ENCODE measurements at places on chromosomes 6 and 20.

GRCh38 chr6:95681736-95682135 lies 104.4 kb downstream of the MANEA start:
- DNase-seq = no peak
- H3K27ac ChIP-seq = no peak overlapping the region
- no peaks in the 10 kb centered on the region for H3K36me3 ChIP-seq
- H3K4me1 ChIP-seq = no peaks in the 10 kb centered on the region
- no peaks in the 10 kb centered on the region for H3K27me3 ChIP-seq

DNA sequence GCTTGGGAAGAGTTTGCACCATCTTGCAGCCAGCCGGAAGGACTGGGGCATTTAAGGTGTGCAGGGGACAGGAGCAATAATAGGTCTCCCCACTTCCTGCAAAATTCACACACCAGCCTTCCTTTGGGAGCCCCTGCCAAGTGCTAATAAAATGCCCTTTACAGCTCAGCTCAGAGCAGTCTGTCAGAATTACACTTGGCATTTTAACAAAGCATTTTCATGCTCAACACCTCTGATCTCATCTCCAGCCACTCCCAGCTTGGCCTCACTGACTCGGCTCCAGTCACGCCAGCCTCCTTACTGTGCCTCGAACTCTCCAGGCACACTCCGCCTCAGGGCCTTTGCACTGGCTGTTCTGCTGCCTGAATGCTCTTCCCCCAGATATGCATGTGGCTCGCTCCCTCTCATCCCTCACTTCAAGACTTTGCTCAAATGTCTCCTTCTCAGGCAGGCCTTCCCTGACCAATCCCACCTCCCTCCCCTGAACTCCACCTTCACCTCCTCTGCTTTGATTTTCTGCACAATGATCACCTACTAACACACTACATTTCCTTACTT lies 43.7 kb downstream of the GRM4 start:
- no peak overlapping the region for H3K27ac ChIP-seq
- H3K4me3 ChIP-seq = no peak overlapping the region
- H3K27me3 ChIP-seq = no peaks in the 10 kb centered on the region

DNA sequence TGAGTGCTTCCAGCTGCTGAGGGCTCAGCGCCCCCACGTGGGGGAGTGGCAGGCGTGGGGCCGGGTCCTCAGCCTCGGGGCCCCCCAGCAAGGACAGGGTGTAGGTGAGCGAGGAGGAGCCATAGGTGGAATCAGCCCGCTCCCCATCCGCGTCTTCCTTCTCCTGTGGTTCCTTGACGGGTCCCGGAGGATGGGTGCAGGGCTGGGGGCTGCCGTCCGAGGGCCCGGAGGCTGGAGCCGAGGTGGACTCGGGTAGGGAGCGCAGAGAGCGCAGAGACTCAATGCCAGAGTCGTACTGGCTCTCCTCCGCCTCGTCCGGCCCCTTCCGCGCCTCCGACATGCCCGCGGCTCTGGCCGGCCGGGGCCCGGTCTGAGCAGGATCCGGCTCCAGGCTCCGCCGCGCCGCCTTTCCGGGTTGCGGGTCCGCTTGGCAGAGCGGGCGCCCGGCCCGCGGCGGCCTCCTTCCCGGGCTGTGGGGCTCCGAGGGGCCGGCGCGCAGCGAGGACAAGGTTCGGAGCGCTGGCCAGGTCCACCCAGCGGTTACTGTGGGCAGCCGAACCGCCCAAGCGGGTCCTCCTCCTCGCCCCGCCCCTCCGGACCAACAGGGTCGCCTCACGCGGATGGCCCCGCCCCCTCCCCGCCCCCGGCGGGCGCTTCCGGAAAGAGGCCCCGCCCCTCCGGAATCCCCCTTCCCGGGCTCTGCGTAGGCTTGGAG lies at the start of gene NFKBIE:
NFKBIE (minus strand) TSS at position 545 of the 715 bp plus-strand sequence; CDS start at position 340, 205 bp downstream.
- H3K4me3 ChIP-seq = peak within 1 kb of the TSS; percentile 85
- peaks cover 22% of the 10 kb centered on the region for H3K36me3 ChIP-seq
- no peaks in the 10 kb centered on the region for H3K27me3 ChIP-seq
- H3K4me1 ChIP-seq = peaks cover 49% of the 10 kb centered on the region
- peak; percentile 97 for DNase-seq

DNA sequence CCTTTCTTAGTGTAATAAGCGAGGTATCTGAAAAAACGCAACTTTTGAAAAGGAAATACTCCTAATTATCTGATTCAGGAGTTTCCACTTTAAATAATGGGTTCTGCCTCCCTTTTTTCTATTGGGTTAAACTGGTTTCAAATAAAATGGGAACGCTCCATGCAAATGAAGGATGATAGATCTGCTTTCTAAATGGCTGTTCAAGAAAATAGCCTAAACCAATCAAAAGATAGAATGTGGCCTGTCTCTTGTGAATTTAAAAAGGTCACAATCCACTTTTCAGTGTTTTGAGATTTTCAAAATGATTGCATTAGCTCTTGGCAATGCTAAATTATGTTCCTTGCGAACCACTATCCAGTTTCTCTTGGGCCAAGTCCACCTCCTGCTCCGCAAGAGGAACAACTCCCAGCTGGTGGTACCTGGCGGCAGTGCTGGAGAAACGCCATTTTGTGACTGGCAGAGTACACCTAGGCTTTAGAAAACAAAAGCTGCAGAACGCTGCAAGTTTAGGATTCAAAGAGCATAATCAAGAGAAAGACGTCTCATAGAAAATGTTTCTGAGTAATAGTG lies 56.7 kb downstream of the TRIM38 start:
- H3K4me3 ChIP-seq = peak overlapping the region; percentile 86
- peak overlapping the region; percentile 100 for H3K27ac ChIP-seq
- H3K36me3 ChIP-seq = no peaks in the 10 kb centered on the region
- no peaks in the 10 kb centered on the region for H3K27me3 ChIP-seq
- peak; percentile 32 for DNase-seq

DNA sequence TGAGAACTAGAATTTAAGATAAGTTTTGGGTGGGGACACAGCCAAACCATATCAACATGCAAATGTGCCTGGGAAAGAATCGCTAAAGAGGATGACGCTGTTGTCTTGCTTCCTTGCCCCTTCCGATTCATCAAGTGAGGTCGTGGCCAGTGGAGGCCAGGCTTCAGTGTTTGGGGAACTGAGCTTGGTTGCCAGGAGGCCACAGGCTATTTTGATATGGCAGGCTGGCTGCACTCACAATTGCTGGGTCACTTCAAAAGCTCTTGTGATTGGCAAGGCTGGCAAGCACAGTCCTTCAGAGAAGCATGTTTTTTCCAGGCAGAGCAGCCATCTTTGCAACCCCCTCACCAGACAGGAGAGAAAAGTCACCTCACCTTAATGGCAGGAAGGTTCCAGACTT lies 45.8 kb downstream of the SAMD5 start:
- no peak overlapping the region for H3K4me3 ChIP-seq
- H3K36me3 ChIP-seq = no peaks in the 10 kb centered on the region
- H3K4me1 ChIP-seq = no peaks in the 10 kb centered on the region
- H3K27me3 ChIP-seq = no peaks in the 10 kb centered on the region

DNA sequence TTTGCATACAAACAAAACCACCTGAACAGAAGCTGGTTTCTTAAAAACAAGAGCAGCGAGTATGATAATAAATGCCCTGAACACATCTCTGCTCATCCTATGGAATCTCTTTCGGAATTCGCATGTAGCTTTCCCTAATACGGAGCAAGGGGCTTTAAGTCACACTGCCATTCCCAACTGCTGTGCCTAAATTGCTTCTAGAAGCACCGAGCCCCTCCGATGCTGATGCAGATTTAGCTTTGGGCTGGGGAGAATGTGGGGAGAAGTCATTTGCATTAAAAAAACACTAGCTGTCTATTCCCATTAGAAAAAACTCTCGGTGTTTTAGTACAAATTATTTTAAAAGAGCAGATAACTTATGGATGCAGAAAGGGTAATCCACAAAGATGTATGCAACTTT lies 76.9 kb downstream of the CD83 start:
- H3K27ac ChIP-seq = no peak overlapping the region
- H3K4me1 ChIP-seq = no peaks in the 10 kb centered on the region
- H3K36me3 ChIP-seq = no peaks in the 10 kb centered on the region
- H3K27me3 ChIP-seq = peaks cover 5% of the 10 kb centered on the region

GRCh38 chr6:132648356-132648755 lies 10.6 kb downstream of the TAAR1 start:
- no peak overlapping the region for H3K27ac ChIP-seq
- no peak overlapping the region for H3K4me3 ChIP-seq
- no peaks in the 10 kb centered on the region for H3K36me3 ChIP-seq
- H3K4me1 ChIP-seq = no peaks in the 10 kb centered on the region
- DNase-seq = no peak
- no peaks in the 10 kb centered on the region for H3K27me3 ChIP-seq

DNA sequence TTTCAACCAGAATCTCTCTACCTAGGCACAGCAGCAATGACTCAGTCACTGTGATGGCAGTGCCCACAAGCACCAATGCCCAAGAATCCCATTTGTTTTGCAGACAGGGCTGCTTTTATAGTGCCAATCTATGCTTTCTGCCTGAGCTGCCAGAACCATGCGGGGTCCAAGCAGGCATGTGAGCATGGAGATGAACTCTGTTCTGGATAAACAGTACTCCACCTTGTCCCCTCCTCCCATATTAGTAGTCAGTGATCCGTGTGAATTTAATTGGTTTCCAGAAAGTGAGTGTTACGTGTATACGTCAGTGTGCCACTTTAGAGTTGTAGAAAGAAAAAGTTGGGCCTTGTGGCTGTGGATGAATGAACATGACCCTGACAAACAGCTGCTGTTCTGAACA lies 79.4 kb downstream of the SASH1 start:
- no peak overlapping the region for H3K4me3 ChIP-seq
- no peak overlapping the region for H3K27ac ChIP-seq
- no peaks in the 10 kb centered on the region for H3K36me3 ChIP-seq
- no peaks in the 10 kb centered on the region for H3K27me3 ChIP-seq
- no peak for DNase-seq
- no peaks in the 10 kb centered on the region for H3K4me1 ChIP-seq

GRCh38 chr20:35838205-35838604 lies 66.4 kb downstream of the PHF20 start:
- H3K4me3 ChIP-seq = no peak overlapping the region
- H3K27me3 ChIP-seq = no peaks in the 10 kb centered on the region
- DNase-seq = no peak
- peaks cover 8% of the 10 kb centered on the region for H3K36me3 ChIP-seq
- no peak overlapping the region for H3K27ac ChIP-seq

GRCh38 chr6:26215585-26216358 lies 128.5 kb downstream of the HFE start:
- peaks cover 30% of the 10 kb centered on the region for H3K4me1 ChIP-seq
- H3K27me3 ChIP-seq = no peaks in the 10 kb centered on the region
- peak overlapping the region; percentile 100 for H3K27ac ChIP-seq
- DNase-seq = no peak
- peak overlapping the region; percentile 95 for H3K4me3 ChIP-seq

- no peak overlapping the region for H3K27ac ChIP-seq
- DNase-seq = no peak
- no peaks in the 10 kb centered on the region for H3K27me3 ChIP-seq
- no peak overlapping the region for H3K4me3 ChIP-seq
- H3K36me3 ChIP-seq = no peaks in the 10 kb centered on the region
Measured at GRCh38 chr6:14665827-14666724, 548.5 kb downstream of the CD83 start.

GRCh38 chr20:50187403-50188051 lies 3.1 kb upstream of the CEBPB start:
- H3K27ac ChIP-seq = no peak overlapping the region
- H3K36me3 ChIP-seq = no peaks in the 10 kb centered on the region
- peaks cover 6% of the 10 kb centered on the region for H3K27me3 ChIP-seq
- no peak for DNase-seq
- H3K4me3 ChIP-seq = no peak overlapping the region
- peaks cover 15% of the 10 kb centered on the region for H3K4me1 ChIP-seq

- H3K4me3 ChIP-seq = no peak overlapping the region
- peaks cover 56% of the 10 kb centered on the region for H3K36me3 ChIP-seq
- no peak for DNase-seq
- peaks cover 21% of the 10 kb centered on the region for H3K4me1 ChIP-seq
- no peak overlapping the region for H3K27ac ChIP-seq
Measured at GRCh38 chr20:49281059-49281912, 3.4 kb upstream of the ZNFX1 start.

GRCh38 chr20:3658716-3659491 lies 4.3 kb downstream of the GFRA4 start:
- no peak overlapping the region for H3K4me3 ChIP-seq
- peaks cover 3% of the 10 kb centered on the region for H3K36me3 ChIP-seq
- peaks cover 31% of the 10 kb centered on the region for H3K27me3 ChIP-seq
- H3K27ac ChIP-seq = no peak overlapping the region
- no peak for DNase-seq

GRCh38 chr6:14658886-14659561 lies 541.5 kb downstream of the CD83 start:
- H3K27me3 ChIP-seq = no peaks in the 10 kb centered on the region
- no peaks in the 10 kb centered on the region for H3K36me3 ChIP-seq
- peaks cover under 1% of the 10 kb centered on the region for H3K4me1 ChIP-seq
- no peak for DNase-seq

DNA sequence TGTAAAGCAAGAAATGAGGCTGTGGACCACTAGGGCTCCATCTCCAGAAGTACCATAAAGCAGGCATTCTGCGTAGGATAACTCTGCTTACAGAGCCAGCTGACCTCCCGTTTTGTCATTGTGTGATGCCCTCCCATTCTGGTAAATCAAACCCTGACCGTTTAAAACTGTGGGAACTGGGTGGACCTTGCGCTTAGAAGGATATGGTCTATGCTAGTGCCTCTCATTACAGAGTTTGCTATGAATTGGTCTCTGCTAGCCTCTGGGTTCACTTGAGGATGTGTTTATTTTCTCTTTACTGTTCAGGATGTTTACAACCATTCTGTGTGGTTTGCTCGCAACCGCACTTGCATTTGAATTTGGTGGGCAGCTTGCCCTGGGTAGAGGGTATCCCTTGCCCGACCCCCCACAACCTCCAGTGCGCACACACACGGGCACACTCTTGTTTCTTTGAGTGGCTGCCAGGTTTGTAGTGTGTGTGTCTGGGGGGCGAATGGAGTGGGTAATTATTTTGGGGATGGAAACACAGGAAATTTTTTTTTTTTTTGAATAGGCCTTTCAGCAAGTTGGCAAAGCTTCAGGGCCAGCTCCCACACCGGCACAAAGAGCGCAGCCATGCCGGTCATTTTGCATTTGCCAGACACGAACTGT lies 198.3 kb downstream of the JARID2 start:
- DNase-seq = peak; percentile 94
- peak overlapping the region; percentile 66 for H3K27ac ChIP-seq
- peak overlapping the region; percentile 13 for H3K4me3 ChIP-seq
- H3K4me1 ChIP-seq = peaks cover 24% of the 10 kb centered on the region

DNA sequence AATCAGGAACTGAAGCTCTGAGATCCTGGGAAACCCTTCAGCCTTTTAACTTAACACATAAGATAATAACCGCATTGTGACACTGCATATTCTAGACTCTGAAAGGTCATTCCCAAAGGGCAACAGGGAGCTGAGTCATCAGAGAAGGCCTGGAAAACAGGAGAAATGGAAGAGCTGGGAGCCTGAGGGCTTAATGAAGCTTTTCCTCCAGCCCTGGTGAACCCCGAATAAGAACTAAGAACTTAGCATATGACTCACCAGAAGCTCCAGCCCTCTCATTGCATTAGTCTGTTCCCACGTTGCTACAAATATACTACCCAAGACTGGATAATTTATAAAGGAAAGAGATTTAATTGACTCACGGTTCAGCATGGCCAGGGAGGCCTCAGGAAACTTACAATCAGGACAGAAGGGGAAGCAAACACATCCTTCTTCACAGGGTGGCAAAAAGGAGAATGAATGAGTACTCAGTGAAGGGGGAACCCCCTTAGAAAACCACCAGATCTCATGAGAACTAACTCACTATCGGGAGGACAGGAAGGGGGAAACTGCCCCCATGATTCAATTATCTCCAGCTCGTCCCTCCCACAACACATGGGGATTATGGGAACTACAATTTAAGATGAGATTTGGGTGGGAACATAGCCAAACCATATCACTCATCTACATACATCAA lies 648.5 kb downstream of the TFAP2A start:
- H3K4me1 ChIP-seq = no peaks in the 10 kb centered on the region
- no peak overlapping the region for H3K4me3 ChIP-seq
- H3K36me3 ChIP-seq = no peaks in the 10 kb centered on the region
- no peak for DNase-seq

GRCh38 chr6:142696123-142697000 lies 248.6 kb downstream of the HIVEP2 start:
- no peak overlapping the region for H3K4me3 ChIP-seq
- peaks cover 13% of the 10 kb centered on the region for H3K4me1 ChIP-seq

All from spinal cord (tissue), 10 donors.